ENCODE measurements at places on chromosomes 5 and 9.

DNA sequence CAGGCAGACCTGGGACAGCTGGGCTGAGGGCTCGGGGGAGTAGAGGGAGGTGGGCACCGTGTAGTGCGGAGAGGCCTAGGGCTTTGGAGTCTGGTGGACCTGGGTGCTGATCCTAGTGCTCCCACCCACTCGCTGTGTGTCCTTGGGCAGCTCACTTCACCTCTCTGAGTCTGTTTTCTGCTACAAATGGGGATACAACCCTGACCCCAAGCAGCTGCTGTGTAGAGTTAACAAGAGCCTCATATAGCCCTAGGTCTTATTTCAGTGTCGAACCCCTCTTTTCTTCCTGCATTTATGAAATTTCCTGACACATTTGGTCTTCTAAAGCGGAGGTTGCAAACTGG lies 16.4 kb downstream of the ERGIC1 start:
- DNase-seq, result no peak

DNA sequence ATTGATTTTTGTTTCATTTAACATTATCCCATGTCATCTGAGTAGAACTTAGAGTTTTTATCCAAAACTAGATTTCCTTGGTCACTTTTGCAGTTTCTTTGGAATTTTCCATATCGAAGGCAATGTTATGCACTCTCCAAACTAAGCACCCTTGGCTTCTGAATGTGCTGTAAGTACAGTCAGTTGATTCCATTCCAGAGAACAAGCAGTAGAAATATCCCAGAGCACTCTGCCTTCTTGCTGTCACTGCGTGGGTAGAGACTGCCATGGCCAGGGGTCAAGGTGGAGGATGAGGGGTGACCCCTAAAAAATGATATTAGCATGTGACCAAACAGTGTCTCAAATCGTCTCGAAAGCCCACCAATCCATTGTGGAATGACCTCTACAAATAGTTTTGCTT lies 36.2 kb downstream of the PIP5K1B start:
- DNase-seq, result no peak

DNA sequence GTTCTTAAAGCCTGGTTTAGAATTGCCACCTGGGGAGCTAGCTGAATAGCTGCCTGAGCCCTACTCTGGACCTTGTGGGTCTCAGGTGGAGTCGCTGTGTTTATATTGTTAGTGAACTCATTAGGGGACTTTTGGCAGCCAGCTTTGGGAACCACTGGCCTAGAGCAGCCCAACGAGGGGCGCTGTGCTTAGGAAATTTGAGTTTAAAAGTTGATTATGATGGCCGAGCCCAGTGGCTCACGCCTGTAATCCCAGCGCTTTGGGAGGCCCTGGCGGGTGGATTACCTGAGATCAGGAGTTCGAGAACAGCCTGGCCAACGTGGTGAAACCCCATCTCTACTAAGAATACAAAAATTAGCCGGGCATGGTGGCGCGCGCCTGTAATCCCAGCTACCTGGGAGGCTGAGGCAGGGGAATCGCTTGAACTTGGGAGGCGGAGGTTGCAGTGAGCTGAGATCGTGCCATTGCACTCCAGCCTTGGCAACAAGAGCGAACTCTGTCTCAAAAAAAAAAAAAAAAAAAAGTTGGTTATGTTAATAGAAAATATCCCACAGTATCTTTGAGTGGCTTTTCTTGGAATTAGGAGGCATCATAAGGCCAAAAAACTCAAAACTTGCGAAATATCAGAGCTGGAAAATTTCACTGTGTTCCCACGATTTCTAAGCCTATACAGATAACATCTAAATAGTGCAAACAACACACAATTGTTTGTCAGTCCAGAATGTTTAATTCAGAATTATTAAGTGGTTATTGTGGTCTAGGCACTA lies 809 bp downstream of the MCCC2 start:
- DNase-seq, result no peak

- DNase-seq, result no peak
Observed at GRCh38 chr9:121888438-121888775, 204.7 kb downstream of the TTLL11 start.

DNA sequence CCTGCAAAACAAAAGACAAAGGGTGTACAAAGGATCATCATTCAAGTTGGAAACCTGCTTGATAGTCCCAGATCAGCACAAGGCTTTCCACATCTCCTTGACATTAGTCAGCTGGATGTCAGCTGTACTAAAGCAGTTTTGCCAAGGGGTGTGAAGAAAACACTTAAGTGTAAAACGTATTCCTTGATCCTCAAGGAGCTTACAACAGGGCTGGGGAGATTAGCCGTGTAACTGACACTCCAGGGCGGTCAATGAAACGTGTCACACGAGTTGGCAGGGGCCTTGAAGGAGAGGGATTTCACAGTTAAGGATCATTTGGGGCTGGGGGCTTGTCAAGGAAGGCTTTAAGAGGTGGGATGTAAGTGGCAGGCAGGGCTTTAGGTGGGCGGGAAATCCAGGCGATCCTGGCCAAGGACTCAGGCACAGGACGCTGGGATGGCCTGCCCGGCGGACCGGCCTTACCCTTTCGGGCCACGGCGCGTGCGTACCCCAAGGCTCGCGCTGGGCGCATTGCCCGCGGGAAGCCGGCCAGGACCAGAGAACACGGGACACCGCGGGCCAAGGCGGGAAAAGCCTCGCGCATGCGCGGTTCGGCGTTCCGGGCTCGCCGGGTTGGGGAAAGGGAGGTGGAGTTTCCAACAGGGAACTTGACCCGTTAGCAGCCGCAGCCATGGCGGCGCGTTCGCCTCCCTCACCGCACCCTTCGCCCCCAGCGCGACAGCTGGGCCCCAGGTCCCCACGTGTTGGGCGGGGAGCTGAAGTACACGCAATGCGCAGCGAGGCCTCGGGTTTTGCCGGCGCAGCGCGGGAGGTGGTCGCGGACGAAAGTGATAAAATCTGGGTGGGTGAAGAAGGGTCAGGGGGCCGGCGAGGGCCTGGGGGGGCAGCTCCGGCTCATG lies at the start of gene CNTLN:
Gene CNTLN, plus strand, starts transcription at position 645 of the 899 bp plus-strand sequence. Its CDS starts 26 bp downstream, at position 671.
- DNase-seq, result peak; percentile 94

DNA sequence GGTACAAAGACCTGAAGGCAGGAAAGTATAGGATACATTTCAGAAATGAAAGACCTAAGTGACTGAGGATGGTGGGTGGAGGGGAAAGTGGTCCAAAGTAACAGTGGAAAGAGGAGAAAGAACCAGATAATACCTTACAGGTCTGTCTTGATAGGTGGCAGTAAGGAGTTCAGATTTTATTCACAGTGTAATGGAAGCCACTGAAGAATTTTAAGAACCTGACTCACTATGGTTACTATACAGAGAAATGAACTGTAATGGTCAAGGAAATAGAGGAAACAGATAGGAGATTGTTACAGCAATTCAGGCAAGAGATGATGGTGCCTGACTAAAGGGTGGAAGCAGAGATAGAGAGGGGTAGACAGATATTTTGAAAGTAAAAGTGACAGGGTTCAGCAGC lies 46.5 kb downstream of the EPB41L4A start:
- DNase-seq, result no peak

GRCh38 chr9:133600739-133601138 lies 8.4 kb downstream of the FAM163B start:
- DNase-seq, result no peak

GRCh38 chr9:92647671-92648473 lies 22.1 kb downstream of the IPPK start:
- DNase-seq, result no peak

DNA sequence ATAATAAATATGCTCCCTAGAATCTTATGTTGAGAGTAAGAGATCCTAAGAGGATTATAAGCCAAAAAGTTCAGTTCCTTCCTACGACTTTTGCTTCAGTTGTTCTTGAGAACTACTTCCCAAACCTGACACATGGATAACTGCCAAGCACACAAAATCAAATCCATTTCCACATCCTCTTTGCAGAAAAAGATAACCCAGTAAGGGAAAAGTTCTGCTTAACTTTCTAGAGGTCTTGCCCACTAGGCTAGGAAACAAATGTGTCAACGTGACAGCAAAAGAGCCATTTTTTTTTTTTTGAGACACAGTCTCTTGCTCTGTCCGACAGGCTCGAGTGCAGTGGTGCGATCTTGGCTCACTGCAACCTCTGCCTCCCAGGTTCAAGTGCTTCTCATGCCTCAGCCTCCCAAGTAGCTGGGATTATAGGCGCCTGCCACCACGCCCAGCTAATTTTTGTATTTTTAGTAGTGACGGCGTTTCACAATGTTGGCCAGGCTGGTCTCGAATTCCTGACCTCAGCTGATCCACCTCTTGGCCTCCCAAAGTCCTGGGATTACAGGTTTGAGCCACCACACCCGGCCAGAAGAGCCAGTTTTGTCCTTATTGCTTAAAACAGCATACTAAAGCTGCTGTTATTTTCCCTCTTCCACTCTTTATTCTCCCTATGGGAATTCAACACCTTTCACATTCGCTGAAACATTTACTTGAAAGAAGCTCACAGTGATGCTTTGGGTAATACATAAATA lies 24.2 kb downstream of the CSNK1A1 start:
- DNase-seq, result no peak

GRCh38 chr5:122929001-122929400 lies 83.6 kb downstream of the SNX24 start:
- DNase-seq, result no peak

GRCh38 chr5:171520300-171521174 lies 101.1 kb downstream of the FGF18 start:
- no peak for DNase-seq

GRCh38 chr9:71549023-71549422 lies 219.3 kb downstream of the CEMIP2 start:
- no peak for DNase-seq

GRCh38 chr9:5442400-5443011 lies 4.8 kb upstream of the PLGRKT start:
- DNase-seq, result peak; percentile 32

- peak; percentile 75 for DNase-seq
Observed at GRCh38 chr9:135087489-135087792, at the start of gene OLFM1. TSS of gene OLFM1 (plus strand) at chr9:135087668. CDS start at chr9:135087990, 322 bp downstream.

- no peak for DNase-seq
Observed at GRCh38 chr5:159053216-159053615, 46.5 kb downstream of the EBF1 start.

DNA sequence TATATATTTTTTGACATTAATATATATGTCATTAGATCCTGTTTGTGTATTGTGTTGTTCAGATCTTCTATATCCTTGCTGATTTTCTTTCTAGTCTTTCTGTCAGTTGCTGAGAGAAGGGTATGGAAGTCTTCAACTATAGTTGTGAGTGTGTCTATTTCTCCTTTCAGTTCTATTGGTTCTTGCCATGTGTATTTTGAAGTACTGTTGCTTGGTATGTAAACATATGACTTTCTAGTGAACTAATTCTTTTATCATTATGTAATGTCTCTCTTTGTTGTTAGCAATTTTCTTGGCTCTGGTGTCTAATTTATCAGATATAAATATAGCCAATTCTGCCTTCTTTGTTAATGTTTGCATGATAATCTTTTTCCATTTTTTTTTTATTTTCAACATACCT lies 84.3 kb upstream of the CAST start:
- DNase-seq, result no peak

DNA sequence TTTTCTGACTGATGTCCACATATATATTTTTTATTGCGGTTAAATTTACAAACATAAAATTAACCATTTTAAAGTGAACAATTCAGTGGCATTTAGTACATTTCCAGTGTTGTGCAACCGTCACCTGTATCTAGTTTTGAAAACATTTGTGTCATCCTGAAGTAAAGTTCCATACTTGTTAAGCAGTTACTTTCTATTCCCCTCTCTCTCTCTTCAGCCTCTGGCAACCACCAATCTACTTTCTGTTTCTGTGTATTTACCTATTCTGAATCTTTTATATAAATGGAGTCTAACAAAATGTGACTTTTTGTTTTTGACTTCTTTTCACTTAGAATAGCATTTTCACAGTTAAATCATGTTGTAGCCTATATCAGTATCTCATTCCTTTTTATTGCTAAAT lies 480.1 kb upstream of the SMARCA2 start:
- DNase-seq, result no peak

GRCh38 chr5:32280656-32281081 lies 32.1 kb downstream of the MTMR12 start:
- no peak for DNase-seq

DNA sequence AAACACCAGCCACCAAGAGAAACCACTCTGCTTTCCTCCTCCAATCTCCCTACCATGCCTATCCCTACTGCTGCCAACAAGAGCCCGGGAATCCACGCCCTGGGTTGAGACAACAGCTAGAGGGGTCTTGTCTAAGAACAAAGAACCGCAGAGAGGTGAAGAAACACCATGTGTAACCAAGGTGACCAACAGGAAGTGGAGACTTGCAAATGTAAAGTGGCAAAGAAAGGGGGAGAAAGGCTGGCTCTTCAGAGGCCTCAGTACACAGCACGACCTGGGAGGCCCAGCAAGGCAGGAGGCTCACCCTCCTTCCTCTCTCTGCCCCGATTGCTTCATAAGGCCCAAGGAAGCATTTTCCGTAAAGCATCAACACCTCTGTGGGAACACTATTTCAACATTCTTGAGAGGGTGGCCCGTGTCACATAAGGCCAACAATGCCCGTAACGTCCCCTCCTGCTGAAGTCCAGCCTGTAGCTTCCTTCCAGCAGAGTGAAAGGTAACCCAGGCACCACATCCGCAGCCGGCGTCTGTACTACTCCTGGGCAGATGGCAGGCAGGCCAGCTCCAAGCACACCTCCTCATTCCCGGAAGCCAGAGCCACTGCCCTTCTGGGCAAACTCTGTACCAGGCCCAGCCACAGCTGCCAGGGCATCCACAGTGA lies 18.3 kb downstream of the CCNJL start:
- DNase-seq, result no peak

- no peak for DNase-seq
Observed at GRCh38 chr5:159061179-159061796, 38.4 kb downstream of the EBF1 start.

- DNase-seq, result peak; percentile 92
Observed at GRCh38 chr9:103942651-103943050, 151.5 kb upstream of the SMC2 start.

GRCh38 chr5:102858221-102858620 lies 103.1 kb downstream of the PAM start:
- DNase-seq, result no peak

DNA sequence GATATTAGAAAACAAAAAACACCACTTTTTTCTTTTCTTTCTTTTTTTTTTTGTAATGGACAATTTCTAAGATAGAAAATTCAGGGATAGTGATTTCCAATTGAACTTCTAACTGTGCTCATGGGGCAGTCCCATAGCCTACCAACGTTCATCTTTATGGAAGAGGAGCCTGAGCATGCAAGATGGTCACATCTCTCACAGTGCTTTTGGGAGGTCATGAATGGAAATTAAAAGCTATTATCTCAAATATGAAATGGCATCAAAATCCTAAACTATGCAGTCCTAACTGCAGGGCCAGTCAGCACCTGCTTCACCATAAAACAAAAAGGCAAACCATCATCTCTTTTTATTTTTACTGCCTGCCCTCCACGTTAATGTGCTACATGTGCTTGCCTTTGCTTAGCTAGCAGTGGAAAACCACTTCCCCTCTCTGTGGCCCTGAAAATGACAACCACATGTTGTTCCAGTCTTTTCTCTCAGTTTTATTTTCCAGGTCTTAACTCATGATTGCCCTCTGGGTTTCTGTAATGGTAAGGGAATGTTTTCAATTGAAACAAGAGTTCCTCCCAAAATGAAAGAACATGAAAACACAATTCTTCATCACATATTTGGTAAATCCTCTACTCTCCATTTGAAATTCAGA lies 16.7 kb downstream of the IFNB1 start:
- no peak for DNase-seq

GRCh38 chr9:33025572-33026342 lies 684 bp downstream of the DNAJA1 start:
- DNase-seq, result peak; percentile 83

GRCh38 chr5:143497749-143498148 lies 94.3 kb upstream of the NR3C1 start:
- DNase-seq, result no peak

GRCh38 chr5:131104169-131104808 lies 60.8 kb downstream of the HINT1 start:
- no peak for DNase-seq
